ENCODE measurements at places on chromosomes 12 and 14.

DNA sequence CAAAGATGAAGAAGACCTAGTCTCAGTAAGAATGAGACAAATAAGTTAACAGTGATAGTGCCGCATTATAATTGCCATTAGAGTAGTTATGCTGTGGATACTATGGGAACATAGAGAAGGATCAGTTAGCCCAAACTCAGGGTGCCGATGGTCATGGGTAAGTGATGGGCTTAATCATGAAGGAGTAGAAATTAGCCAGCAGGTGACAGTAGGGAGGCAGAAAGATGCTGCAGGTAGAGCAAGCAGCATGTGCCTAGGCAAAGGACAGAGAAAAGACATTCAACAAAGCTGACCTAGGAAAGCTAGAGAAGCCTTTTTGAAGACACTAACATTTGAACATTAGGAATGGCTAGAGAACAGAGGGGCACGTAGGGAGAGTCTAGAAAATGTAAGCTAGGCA is 30.6 kb upstream of the PTPRQ start:
- DNase-seq, result no peak

DNA sequence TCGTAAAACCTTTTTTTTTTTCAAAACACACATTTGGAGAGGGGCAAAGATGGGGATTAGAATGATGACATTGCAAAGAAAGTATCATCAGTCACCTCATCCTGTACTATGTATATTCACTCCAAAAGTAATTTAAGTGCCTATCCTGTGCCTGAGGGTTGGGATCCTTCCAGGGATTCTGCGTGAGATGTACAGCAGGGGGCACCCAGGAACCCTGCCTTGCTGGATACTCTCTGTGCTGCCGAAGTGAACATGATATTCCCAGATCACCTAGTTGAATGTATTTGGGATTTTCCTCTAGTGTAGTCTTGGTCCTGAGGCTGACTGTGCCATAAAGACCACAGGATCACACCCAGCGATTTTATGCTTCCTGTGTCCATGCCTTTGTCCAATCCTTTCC is 372.7 kb downstream of the IPO8 start:
- no peak for DNase-seq

- no peak for DNase-seq
Measured at GRCh38 chr12:122590990-122591389, 63.9 kb downstream of the KNTC1 start.

DNA sequence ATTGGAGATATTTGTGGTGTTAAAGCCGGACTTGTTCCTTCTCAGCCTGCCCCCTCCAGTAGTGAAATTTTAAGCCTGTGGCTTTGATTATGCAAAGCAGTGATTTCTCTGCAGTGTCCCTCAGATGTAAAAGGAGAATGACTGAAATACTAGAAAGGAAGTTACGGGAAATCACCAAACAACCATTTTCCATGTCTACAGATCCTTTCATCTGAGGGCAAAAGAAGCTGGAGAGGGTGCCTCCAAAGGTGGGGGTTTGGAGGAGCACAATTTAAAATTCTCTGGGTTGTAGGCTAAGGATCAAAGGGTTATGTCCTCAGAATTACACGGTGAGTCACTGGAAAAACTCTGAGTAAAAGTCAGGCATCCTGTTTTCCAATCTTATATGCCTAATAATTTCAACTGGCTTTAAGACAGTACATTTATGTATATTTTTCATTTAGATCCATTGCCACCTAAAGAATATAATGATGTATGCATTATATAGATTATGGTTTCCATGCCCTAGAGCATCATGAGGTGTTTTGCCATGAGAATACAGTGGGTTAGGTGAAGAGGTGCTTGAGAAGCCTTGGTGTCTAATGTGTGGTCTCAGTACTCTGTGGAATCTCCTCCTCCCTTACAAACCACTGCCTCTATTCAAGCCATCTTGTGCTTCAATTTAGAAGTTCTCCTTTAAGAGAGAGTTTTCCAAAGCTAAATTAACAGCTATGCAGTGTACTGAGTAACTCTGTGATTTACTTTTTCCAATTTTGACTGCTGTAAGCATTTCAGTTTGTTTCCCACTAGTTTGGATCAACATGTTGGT is 362.1 kb downstream of the RAD51B start:
- DNase-seq, result no peak
